Lung (tissue), 17 donors: ENCODE measurements at places on chromosomes 2 and 18. TPM values are rescaled to one million over a fixed set of nuclear protein-coding genes. Genes with fewer than 3 reads are reported as not detected.

ASPRV1 gene
- 1.4 TPM for total RNA-seq

SERPINB11 gene
- total RNA-seq = not detected

- no peak overlapping the region for H3K27ac ChIP-seq
- no peaks in the 10 kb centered on the region for H3K36me3 ChIP-seq
- H3K4me3 ChIP-seq = no peak overlapping the region
- peak; percentile 65 for DNase-seq
Measured at GRCh38 chr2:96174251-96175144, 29.3 kb upstream of the DUSP2 start.

- no peak for DNase-seq
- peak overlapping the region; percentile 88 for H3K27ac ChIP-seq
- no peak overlapping the region for H3K4me3 ChIP-seq
- H3K4me1 ChIP-seq = no peaks in the 10 kb centered on the region
- no peaks in the 10 kb centered on the region for H3K27me3 ChIP-seq
Measured at GRCh38 chr18:12011199-12011956, 30.1 kb downstream of the IMPA2 start.

INHBB gene
- 0.97 TPM for total RNA-seq

- no peak overlapping the region for H3K27ac ChIP-seq
- H3K27me3 ChIP-seq = no peaks in the 10 kb centered on the region
- no peak for DNase-seq
- no peaks in the 10 kb centered on the region for H3K36me3 ChIP-seq
- H3K4me3 ChIP-seq = no peak overlapping the region
- no peaks in the 10 kb centered on the region for H3K4me1 ChIP-seq
Measured at GRCh38 chr18:59570796-59571195, 126.4 kb downstream of the CCBE1 start.

GRCh38 chr2:170235860-170236679 is 58.1 kb downstream of the MYO3B start:
- no peak overlapping the region for H3K4me3 ChIP-seq
- H3K27me3 ChIP-seq = no peaks in the 10 kb centered on the region
- no peaks in the 10 kb centered on the region for H3K36me3 ChIP-seq

- no peak overlapping the region for H3K27ac ChIP-seq
- H3K4me3 ChIP-seq = no peak overlapping the region
- H3K36me3 ChIP-seq = no peaks in the 10 kb centered on the region
- no peaks in the 10 kb centered on the region for H3K4me1 ChIP-seq
Measured at GRCh38 chr2:12897181-12897580, 180.4 kb downstream of the TRIB2 start.

CTAGE1 gene
- total RNA-seq = not detected

DNA sequence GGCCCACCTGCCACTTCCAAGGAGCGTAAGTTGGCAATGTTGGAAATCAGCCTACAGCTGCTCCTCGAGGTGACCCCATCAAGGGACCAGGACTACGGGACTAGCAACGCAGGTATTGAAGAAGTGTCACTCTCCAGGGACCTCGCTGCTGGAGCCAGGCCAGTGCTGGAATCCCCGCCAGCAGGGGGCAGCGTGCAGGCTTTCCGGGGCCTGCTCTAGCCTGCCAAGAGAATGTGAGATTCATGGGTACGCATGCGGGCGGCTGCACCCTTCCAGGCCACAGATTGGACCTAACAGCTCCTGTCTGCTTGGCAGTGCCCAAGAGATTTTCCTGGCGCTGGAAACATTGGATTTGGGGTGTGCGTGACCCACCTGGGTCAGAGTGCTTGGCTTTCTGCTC is 182.8 kb upstream of the RAB12 start:
- no peaks in the 10 kb centered on the region for H3K4me1 ChIP-seq
- H3K27ac ChIP-seq = no peak overlapping the region
- no peaks in the 10 kb centered on the region for H3K27me3 ChIP-seq

GRCh38 chr2:167732326-167732725 is 515.1 kb downstream of the STK39 start:
- H3K4me3 ChIP-seq = no peak overlapping the region
- H3K27ac ChIP-seq = no peak overlapping the region
- no peak for DNase-seq
- no peaks in the 10 kb centered on the region for H3K27me3 ChIP-seq
- no peaks in the 10 kb centered on the region for H3K36me3 ChIP-seq

CXCR4 gene
- 123 TPM for total RNA-seq

- no peaks in the 10 kb centered on the region for H3K4me1 ChIP-seq
- no peaks in the 10 kb centered on the region for H3K27me3 ChIP-seq
- no peak overlapping the region for H3K4me3 ChIP-seq
- no peak overlapping the region for H3K27ac ChIP-seq
- no peak for DNase-seq
Measured at GRCh38 chr2:20457661-20458630, 11.1 kb downstream of the RHOB start.

SPC25 gene
- total RNA-seq = 0.67 TPM

- no peaks in the 10 kb centered on the region for H3K4me1 ChIP-seq
- no peak for DNase-seq
- no peaks in the 10 kb centered on the region for H3K27me3 ChIP-seq
- H3K36me3 ChIP-seq = no peaks in the 10 kb centered on the region
- no peak overlapping the region for H3K27ac ChIP-seq
- no peak overlapping the region for H3K4me3 ChIP-seq
Measured at GRCh38 chr2:47727956-47728355, 55.0 kb upstream of the MSH6 start.

DNA sequence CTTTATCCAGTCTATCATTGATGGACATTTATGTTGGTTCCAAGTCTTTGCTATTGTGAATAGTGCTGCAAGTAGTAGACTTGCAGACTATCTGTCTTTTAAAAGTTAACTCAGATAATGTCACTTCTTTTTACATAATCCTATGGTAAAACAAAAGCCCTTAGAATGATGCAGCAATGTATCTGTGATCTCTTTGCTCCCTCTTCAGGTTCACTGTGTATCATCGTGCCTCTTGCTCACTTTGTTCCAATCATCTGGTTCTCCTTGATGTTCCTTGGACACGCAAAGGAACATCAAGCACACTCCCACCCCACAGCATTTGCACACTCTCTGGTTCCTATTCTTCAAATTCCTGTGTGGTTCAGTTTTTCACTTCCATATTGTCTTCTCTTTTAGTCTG is 472.5 kb upstream of the ZNF804A start:
- H3K27ac ChIP-seq = no peak overlapping the region
- no peaks in the 10 kb centered on the region for H3K36me3 ChIP-seq
- H3K4me1 ChIP-seq = no peaks in the 10 kb centered on the region

GRCh38 chr18:70840649-70841048 is 551.8 kb downstream of the SOCS6 start:
- no peaks in the 10 kb centered on the region for H3K4me1 ChIP-seq
- DNase-seq = no peak
- no peak overlapping the region for H3K4me3 ChIP-seq
- no peaks in the 10 kb centered on the region for H3K36me3 ChIP-seq

DNA sequence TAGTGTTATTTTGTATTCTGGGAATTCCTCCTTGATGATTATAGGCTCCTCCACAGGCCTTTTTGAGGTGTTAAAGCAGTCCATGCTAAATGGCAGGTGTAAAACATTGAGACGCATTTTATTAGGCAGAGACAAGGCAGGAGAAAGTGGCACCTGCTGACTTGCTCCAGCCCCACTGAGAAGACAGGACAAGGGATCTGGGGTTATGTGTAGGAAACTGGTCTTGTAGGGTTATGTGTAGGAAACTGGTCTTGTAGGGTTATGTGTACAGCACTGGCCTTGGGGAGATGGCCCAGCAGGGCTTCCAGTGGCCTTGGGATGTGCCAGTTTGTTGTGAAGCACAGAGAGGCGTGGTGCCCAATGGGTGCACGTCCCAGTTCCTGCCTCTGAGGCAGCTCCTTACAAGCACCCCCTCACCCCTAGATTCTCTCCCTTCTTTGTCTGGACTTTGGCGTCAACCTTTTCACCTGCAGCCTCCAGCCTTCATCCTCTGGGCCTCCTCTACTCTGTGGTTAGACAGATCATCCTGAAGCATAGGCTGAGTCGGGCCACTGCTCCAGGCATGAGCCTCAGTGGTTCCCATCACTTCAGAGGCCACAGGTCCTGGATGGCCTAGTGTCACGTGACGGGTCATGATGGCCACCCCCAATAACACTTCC is 921 bp upstream of the FABP1 start:
- H3K27me3 ChIP-seq = peaks cover 5% of the 10 kb centered on the region
- H3K4me3 ChIP-seq = no peak overlapping the region
- no peaks in the 10 kb centered on the region for H3K4me1 ChIP-seq
- H3K27ac ChIP-seq = no peak overlapping the region
- DNase-seq = no peak
